ENCODE measurements at places on chromosomes 13 and 19. TPM values are rescaled to one million over a fixed set of nuclear protein-coding genes. Genes with fewer than 3 reads are reported as not detected.

The FGF9 gene
- total RNA-seq = 0.90 TPM

DNA sequence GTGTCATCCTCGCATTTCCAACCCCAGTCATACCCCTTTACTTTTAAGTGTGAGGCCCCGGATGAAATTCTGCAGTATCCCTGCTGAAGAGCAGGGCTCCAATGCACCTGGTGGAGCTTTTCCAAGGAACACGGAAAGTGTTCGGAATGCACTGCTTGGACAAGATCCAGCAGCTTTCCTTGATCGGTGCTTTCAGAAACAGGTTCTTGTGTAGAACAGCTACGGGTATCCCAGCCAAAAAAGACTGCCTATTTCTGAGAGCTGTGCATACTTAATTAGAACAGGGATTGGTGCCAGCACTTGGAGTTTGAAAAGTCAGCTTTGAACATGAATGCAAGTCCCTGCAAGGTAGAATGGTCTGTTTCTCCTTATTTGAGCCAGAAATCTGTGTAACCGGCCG is 87.2 kb upstream of the C1QTNF9B start:
- no peak for DNase-seq

The ZNF230 gene
- total RNA-seq = 5.6 TPM

The UPK1A gene
- not detected for total RNA-seq

The MCEMP1 gene
- total RNA-seq = not detected

- DNase-seq = no peak
These were observed 70.4 kb downstream of the TSHZ3 start for GRCh38 chr19:31278555-31279435.

The PRRG2 gene
- total RNA-seq = 2.4 TPM

- DNase-seq = no peak
These were observed 96.5 kb downstream of the MIPEP start for GRCh38 chr13:23792680-23793079.

DNA sequence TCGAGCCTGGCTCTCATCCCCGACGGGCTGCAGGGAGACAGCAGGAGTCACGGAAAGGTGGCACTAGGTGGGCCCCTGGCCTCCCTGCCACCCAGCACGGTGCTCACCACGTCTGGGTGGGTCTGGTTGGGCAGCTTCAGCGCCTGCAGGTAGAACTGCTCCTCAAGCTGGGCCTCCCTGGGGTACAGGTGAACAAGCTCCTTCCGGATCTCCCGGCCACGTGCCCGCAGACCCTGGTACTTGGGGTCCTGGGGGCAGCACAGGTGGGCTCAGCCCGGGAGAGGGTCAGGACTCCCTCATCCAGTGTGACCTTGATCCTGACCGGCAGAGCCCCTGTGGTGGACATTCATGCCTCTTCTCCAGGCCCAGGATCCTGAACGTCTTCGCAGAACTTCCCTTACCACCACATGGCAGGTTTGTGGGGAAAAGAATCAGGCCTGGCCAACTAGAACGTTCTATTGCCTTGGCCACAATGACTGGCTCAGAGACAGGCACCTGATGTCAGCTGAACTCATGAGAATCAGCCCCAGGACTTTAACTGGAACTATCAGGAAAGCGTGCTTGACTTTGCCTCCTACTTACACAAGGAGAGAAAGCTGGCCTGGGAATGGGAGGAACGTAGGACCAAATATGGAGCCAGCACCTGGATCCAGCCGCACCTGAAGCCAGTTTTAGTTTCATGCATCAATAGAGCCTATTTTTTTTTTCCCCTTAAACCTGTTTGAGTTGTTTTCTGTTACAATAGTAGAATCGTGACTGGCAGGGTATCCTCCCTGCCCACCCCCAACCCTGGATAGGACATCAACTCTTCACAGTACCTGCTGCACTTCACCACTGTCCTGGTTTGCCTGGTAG is 8.9 kb downstream of the SARS2 start:
- DNase-seq = no peak

DNA sequence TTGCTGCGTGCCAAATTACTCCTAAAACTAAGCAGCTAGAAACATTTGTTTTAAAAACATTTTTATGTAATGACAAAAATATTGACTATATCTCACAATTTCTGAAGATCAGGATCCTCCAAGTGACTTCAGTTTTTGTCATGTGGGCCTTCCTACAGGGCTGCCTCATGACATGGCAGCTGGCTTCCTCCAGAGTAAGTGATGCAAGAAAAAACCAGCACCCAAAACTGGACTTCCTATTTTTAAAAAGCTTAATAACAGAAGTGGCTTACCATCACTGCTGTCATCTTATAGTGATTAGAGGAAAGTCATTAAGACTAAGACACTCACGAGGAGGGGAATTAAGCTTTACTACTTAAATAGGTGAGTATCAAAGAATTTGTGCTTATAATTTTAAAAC is 681.7 kb downstream of the PCDH17 start:
- no peak for DNase-seq

DNA sequence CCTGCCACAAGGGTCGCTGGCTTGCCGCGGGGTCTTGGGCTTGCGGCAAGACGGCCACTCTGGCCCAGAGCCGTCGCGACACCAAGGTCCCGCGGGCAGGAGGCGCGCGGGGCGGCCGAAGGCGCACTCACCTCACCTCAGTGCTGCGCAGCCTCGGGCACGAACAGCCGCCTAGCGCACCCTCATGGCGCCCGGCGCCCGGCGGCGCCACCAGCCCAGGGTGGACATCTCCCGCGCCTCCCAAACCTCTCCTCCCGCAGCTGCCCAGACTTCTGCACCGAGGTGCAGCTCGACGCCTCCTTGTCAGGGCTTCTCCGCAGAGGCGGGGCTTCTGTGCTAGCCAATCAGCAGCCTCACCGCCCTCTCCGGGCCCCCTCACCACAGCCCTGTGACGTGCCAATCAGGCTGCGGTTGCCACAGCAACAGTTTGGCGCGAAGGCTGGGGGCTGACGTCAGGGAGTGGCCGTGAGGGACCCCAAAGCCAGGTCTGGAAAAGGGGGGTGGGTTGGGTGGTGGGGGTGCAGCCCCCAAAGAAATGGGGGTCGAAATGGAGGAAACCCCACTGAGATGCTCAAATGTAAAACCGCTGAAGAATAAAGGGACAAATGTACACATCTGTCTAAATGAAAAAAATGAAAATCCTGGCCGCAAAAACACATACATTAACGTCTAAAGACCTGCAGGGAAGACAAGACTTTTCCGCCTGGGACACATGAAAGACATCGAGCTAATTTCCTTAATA is at the start of the genes PEG3 and ZIM2:
Gene PEG3 (minus strand): TSS at position 276 of the 742 bp plus-strand sequence. CDS start 16,071 bp downstream, outside the sequence.
Gene ZIM2 (minus strand): TSS at position 276 of the 742 bp plus-strand sequence. CDS start 16,449 bp downstream, outside the sequence.
- DNase-seq = no peak

The ZNF574 gene
- total RNA-seq = 19.7 TPM

DNA sequence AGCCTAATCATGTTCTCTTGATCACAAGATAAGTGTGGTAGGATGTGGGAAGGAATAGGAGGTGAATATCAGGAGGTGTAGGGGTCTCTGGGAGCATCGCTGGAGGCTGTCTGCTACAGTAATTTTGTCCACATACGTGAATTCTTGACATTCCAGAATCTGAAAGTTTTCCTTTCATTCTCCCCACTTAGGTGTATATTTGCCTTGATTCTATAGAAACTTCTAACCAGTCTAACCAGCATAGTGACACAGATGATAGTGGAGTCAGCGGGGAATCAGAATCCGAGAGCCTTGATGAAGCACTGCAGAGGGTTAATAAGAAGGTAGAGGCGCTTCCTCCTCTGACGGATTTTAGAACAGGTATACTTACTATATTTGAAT is 106.4 kb downstream of the RNF17 start:
- DNase-seq = no peak
